Erythroblast (primary cell): ENCODE measurements at places on chromosomes 11 and 22.

DNA sequence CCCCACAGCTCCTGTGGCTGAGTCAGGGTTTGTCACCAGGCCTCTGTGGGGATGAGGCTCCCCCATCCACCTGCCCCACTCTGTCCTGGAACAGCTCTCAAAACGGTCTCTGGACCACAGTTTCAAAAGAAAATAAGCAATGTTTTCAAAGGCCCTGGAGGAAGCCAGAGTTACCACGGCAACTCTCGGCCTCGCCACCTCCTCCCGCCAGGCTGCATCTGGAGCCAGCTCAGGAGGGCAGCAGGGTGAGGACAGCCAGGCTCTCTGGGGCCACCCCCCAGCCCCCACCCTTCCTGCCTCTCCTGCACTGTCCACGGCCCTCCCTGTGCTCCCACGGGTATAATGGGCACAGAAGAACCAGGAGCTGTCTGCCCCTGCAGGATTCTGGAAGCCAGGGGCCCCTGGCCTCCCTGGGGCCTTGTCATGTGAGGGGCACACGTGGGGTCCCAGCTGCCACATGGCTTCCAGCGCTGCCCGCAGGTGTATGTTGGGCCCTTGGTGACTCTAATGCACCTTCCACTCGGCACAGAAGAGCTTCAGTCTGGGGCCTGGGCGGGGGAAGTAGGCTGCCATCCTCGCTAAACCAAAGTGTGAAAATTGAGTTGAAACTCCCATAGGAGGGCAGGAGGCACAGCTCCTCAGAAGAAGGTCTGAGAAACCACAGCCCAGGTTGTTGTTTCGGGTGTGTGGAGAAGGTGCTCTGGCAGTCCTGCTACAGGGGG is 10.3 kb downstream of the CD81 start:
- DNase-seq: no peak

DNA sequence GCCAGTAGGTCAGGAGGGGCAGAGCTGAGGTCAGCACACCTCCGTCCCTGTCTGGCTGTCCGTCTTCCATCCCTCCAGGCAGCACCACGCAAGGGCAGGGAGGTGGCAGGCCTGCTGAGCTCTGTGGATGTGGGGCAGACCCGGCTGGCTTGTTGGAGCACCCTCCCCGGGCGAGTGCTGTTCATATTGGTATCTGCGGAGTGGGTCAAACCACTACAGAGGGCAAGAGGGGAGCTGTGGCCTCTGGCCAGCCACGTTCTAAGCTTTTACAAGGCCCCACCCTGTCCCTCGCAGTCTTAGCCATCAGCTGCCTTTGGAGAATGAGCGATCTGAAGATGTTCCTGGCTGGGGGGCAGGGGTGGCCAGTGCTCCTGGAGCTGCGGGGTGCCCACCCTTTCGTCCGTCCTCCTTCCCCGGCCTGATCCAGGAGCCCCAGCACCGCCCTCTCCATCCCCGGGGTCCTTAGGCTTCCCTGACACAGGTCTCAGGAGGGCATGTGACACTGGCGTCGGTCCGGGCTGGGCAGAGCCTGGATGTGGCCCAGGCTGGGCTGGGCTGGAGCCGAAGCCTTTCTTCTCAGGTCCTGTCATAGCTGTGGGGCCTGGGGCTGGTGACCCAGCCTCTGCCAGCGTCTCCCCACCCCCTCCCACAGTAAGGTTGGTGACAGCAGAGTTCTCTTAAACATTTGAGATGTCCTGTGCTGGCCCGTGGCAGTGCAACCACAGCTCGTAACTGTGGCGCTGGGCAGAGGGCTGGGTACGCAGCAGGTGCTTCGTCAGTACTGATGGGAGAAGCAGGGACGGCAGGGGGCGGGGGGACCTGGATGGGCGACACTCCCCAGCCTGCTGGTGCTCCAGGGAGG is 31.7 kb upstream of the GRAMD4 start:
- DNase-seq: no peak

GRCh38 chr11:79087961-79088318 is 352.9 kb downstream of the TENM4 start:
- DNase-seq: no peak

- DNase-seq: peak; percentile 36
Observed at GRCh38 chr11:1863352-1864216, 10.7 kb downstream of the LSP1 start.

- no peak for DNase-seq
Observed at GRCh38 chr11:112499153-112499880, 238.7 kb upstream of the PLET1 start.

DNA sequence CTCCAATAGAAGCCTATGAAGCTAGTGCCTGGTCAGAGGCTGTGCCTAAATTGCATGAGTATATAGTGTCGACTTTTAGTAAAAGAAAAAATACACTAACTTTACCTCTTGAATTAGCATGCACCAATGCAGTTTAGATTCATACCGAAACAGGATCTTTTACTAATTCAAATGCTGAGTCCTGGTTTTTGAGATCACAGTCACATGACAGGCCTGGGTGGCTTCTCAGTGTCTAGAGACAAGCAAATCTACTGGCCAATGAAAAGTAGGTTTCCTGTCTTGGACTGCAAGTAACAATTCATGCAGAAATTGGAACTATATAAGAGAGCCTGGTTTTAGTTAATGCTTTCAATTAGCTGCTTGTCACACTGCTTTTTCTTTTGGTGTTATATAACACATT is 7.2 kb downstream of the ARHGEF12 start:
- DNase-seq: peak; percentile 22

DNA sequence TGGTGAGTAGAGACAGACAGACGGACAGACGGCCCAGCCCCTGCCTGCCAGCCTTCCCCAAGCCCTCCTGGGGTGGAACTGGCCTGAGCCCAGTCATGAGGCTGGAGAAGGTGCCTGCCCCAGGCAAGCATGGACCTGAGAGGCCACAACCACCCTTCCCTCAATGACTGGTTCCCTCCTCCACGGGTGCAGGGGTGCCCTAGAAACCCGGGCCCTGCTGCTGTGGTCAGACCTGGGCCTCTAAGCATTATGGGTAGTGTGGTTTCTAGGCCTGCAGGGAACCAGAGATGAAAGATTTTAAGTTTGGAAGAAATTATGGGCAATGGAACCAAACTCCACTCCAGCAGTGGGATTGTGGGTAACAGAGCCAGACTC is 13.5 kb downstream of the RHBDD3 start:
- no peak for DNase-seq

DNA sequence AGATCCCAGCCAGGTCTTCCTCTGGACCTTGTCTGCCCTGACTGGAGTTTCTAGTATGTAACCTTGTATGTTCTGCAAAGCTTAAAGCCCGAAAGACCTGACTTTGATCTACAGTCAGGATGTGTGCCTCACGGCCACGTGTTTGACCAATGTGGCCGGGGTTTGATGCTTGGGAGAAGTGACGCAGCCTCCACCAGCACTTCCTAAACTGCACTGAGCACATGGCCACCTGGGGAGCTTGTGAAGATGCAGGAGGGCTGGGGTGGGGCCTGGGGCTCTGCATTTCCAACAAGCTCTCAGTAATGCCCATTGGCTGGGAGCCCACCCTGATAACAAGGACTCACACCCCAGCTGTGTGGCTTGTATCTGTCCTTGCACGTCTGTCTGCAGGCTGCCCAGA is 53.2 kb downstream of the NAT10 start:
- no peak for DNase-seq

GRCh38 chr11:36253238-36253637 is 36.0 kb downstream of the COMMD9 start:
- peak; percentile 35 for DNase-seq

GRCh38 chr11:32115446-32115845 is 24.6 kb downstream of the RCN1 start:
- DNase-seq: no peak

- DNase-seq: no peak
Observed at GRCh38 chr22:24428751-24429410, 1.5 kb downstream of the ADORA2A start.

DNA sequence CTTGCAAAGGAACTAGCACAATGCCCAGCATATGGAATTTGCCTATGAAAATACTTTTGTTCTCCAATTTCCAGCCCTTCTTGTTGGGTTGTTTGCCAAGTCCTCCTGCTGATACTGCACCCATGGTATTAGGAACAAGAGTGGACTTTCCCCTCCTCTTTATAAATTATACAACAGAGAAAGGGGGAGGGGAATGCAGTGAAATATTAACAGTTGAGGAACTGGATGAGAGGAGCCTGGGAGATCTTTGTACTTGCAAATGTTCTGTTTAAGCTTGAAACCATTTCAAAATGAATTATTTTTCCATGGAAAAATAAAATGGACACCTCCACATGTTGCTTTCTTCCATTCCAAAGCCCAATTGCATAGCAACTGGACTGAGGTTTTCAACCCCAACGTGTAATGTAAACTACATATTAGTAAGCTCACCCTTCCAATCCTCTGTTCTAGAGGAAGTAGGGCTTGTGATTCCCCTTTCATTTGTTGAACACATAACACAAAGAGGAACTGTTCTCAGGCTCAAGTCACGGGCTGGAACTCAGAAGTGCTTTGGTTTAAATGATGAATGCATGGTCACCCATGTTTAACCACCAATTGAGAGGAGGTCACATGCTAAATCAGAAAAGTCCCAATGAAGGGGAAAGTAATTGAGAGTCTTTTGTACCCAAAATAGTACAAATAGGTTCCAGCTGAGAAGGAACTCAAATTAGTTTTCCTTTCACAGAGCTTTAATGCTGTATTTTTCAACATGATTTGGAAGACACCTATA is 66.2 kb upstream of the ZC3H12C start:
- no peak for DNase-seq

GRCh38 chr11:1344056-1344635 is 34.7 kb upstream of the TOLLIP start:
- DNase-seq: no peak

GRCh38 chr11:80727315-80727714 is 1286.5 kb upstream of the TENM4 start:
- DNase-seq: no peak

GRCh38 chr11:66568124-66568916 is at the start of gene CTSF:
Gene CTSF, minus strand, starts transcription at chr11:66568606. Its CDS starts 120 bp downstream, at chr11:66568486.
- DNase-seq: peak; percentile 75

DNA sequence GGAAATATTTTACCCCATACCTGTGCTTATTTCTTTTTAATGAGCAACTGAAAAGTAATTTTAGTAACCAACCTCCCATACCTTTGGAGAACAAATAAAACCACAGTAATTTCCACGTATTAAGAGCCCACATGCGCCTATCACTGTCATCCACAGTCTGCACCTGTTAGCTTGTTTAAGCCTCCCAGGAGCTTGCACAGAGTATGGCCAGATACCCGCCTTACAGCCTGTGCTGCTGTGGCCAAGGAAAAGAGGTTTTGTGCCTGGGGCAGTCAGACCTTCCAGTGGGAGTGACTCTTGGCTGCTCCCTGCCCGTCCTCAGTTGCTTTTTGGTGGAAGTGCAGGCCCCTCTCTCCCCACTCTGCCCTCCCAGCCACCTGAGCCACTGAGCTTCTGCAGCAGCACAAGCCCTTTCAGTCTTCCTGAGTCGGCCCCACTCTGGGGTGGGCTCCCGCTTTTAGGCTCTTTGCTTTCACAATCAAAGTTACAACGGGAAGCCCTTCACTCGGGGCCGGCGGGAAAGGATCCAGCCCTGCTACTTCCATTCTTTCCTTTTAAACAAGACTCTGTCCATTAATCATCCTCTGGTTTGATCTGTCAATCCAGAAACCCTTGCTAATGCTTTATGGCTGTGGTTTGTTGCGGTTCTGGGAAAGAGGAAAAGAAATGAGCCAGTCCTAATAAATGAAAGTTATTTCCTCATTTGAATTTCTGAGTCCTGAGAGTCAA is 308.8 kb downstream of the TBC1D22A start:
- DNase-seq: no peak

GRCh38 chr11:82494988-82495432 is 238.7 kb downstream of the FAM181B start:
- DNase-seq: peak; percentile 6

- no peak for DNase-seq
Observed at GRCh38 chr22:20588843-20589581, 81.6 kb downstream of the MED15 start.

DNA sequence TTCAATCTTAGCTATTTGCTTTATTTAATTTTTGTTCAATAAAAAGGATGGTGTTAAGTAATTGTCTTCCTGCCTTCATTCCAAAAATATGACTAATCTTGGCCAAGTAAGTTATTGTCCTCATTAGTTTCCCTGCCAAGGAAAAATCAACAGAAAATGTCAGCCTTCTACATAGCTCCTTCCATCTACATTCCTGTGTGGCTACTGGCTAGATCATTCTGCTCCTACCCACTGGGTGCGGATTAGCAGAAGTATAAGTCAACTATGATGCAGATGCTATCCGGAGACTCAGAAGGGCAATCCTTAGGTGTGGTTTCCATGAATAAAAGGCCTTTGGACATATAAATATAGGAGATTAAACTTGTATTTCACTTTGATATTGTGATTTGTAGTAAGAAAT is 154.4 kb downstream of the SBF2 start:
- no peak for DNase-seq

DNA sequence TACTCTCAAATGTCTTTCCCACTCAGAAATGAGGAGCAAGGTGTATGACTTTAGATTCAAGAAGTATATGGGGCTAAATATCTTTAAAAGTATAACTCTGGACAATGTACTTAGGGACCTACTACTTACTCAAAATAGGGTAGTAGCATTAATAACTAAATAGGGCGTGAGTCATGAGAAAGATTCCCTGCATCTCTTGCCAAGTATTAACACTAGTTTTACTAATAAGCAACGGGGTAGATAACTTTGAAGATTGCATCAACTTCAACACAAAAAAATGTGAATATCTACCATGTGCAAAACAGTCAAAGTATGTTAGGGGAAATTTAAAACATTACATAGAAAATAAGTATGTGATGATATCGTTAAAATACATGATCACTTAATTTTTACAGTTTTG is 99.6 kb downstream of the PGR start:
- no peak for DNase-seq
